ENCODE measurements at places on chromosomes 6 and 20.

DNA sequence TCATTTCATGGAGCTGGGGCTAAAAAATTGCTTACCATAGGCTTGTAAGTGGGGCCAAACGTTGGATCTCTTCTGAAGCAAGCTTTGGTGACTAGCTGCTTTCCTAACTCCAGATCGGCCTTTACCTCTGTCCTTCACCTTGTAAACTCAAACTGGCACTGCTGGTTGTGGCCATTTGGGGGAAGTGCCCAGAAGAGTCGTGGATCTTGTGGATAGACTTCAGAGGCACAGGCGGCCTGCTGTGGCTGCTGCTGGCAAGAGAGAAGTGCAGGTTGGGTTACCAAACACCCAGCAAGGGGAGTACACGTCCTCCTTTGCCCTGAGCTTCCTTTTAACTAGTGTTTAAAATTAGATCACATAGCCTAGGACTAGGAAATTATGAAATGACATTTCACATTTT lies 36.8 kb upstream of the KLHL31 start:
- no peak for DNase-seq

- DNase-seq = no peak
Measured at GRCh38 chr20:5829241-5829809, 79.1 kb downstream of the SHLD1 start.

GRCh38 chr6:156748504-156748903 lies 28.7 kb upstream of the ARID1B start:
- DNase-seq = no peak

GRCh38 chr20:10848810-10849370 lies 175.1 kb upstream of the JAG1 start:
- DNase-seq = no peak

DNA sequence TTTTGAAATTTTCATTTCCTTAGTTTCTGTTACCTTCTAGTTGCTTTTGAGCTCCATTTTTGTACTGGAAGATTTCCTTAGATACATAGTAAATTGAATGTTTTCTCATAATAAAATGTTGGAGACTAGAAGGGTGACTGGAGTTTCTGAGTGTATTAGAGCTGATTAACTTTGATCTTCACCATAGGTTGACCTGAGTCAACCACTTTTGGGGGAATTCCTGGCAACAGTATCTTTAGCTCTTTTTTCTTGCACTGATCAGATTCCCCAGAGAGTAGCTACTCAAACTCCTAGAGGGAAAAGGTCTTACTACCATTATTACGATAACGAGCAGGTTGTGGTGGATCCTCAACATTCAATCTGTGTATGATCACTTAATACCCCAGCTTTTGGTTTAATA lies 72.7 kb downstream of the KHDC1L start:
- no peak for DNase-seq

GRCh38 chr20:57717797-57718196 lies 8.0 kb upstream of the PMEPA1 start:
- DNase-seq = no peak

DNA sequence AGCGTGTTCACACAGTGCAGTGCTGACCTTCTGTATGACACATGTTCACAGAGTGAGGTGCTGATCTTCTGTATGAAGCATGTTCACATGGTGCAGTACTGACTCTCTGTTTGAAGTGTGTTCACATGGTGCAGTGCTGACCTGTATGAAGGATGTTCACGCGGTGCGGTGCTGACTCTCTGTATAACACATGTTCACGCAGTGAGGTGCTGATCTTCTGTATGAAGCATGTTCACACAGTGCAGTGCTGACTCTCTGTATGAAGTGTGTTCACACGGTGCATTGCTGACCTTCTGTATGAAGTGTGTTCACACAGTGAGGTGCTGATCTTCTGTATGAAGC lies 10.8 kb upstream of the SERPINB1 start:
- no peak for DNase-seq

Data from stimulated activated CD4-positive, alpha-beta T cell treated with anti-CD3 and anti-CD28 coated beads, Interleukin-4, amount 100 ng/mL, for 48 hours (primary cell).